ENCODE measurements at places on chromosomes 3 and 15.

DNA sequence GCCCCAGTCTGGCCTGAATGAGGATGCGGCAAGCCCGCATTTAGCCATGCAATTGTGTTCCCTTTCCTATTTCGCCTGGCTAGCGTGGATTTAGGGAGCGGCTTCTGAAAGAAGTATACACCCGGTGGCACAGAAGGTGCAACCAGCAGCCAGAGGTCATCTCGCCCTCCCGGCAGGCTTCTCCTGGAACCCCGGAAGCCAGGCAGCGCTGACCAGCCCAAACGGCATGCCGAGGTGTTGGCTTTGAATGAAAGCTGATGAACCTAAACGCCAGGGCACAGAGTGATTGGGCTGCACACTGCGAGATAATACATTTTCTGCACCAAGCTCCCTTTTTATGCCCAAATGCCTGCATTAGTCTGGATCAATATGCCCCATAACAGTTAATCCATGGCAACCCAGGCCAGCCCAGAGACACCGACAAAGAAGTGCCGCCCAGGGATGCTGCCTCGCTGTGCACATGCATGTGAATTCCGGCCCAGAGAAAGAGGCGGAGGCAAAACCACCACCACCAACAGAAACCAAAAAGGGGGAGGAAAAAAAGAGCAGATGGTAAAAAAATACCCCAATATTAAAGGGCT, 1.4 kb downstream of the SRGAP3 start:
- no peak for DNase-seq

DNA sequence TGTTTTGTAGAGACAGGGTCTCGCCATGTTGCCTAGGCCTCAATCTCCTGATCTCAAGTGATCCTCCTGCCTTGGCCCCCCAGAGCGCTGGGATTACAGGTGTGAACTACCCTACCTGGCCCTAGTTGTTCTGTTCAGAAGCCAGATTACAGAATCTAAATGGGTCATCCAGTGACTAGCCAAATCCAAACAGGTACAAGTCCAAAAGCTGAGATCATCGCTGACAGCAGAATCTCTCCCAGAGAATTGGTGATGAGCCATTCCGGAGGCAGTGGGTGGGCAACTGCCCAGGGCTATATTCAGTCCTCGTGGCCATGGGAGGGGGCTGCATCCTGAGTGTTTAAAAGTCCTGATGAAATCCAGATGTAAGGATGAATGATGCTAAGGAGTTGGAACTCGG, 47.5 kb upstream of the SEMA4B start:
- DNase-seq = no peak

- DNase-seq = no peak
Measured at GRCh38 chr3:32089476-32089875, 16.9 kb upstream of the GPD1L start.

GRCh38 chr15:25368850-25369249, 70.0 kb downstream of the UBE3A start:
- DNase-seq = no peak

GRCh38 chr15:40092256-40092978, 16.3 kb downstream of the BMF start:
- DNase-seq = no peak

DNA sequence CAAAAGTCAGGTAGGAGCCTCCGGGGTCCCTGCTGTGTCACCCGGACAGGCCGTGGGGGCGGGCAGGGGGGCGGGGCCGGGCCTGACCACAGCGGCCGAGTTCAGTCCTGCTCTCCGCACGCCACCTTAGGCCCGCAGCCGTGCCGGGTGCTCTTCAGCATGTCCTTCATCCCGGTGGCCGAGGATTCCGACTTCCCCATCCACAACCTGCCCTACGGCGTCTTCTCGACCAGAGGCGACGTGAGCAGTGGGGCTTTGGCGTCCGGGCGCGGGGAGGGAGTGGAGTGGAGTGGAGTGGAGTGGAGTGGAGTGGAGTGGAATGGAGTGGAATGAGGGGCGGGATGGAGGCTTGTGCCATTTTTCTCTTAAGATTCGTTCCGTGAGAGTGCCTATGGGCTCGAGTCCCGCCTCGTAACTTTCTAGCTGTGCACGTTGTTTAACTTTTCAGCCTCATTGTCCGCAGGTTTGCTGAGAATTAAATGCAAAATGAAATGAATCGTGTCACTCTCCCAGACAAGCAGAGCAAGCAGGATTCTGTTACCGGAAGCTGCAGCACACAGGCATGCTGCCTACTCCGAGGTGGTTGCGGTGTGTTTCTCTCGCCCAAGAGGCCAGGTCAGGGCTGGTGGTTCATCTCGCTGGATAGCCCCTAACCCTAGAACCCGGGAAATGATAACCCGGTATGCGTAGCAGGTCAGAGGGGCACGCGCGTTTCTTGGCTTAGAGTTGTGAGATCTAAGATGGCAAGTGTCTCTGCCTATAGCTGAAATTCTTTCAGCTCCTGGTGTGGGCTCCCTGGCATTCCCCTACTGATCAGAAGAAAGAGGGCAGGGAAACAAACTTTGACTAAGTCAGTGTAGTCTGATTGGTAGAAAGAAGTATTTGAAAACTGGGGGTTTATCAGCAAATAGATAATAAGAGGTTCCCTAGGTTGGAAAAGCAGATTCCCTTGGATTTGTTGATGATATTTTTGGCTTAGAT, at the start of gene FAH:
TSS of gene FAH (plus strand) at position 104 of the 981 bp plus-strand sequence. CDS start at position 160, 56 bp downstream.
- DNase-seq = no peak

DNA sequence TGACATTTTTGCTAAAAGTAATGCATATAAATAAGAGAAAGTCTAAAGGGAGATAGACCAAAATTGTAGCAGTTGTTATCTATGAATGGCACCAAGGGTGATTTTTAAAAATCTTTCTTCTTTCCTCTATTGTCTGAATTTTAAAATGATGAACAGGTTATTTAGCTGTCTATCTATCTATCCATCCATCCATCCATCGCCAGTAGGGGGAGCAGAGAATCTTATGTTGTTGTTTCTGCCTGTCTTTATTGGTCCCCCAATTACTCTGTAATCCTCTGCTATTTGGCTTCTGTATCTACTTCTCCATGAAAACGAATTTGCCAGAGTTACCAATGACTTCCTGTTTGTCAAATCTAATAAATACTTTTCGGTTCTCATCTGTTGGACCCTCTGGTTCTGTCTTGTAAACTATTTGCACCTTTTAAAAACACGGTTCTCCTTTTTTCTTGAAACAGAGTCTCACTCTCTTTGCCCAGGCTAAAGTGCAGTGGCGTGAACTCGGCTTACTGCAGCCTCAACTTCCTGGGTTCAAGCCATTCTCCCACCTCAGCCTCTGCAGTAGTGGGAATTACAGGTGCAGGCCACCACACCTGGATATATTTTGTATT, 86.0 kb downstream of the ECT2 start:
- no peak for DNase-seq

DNA sequence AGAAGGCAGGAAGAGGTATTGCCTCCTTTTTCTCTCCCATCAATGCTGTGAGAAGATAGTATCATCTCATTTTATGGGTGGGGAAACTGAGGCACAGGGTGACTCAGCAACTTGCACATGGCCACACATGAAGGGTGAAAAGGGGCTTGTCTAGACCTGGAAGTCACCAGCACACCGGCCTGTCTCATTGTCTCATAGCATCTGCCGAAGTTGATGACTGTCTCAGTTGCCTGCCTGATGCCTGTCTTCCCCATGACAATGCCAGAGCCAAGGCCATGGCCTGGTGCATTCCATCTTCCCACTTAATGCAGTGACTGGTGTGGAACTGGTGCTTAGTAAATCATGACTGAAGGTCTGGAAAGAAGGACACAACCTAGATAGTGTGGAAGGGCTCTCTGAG, 27.9 kb upstream of the PRR23E start:
- no peak for DNase-seq

DNA sequence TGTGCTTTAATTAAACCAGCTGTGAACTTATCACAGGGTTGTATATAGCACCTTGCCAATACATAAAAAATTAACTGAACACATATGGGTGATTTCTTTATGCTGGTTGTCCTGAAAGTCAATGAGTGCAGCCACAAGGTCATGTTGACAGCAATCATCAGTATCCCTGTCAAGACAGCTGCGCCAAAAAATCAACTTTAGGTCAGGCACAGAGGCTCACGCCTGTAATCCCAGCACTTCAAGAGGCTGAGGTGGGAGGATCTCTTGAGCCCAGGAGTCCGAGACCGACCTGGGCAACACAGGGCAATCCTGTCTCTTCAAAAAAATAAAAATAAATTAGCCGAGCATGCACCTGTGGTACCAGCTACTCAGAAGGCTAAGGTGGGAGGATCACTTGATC, 707.3 kb downstream of the SI start:
- no peak for DNase-seq

DNA sequence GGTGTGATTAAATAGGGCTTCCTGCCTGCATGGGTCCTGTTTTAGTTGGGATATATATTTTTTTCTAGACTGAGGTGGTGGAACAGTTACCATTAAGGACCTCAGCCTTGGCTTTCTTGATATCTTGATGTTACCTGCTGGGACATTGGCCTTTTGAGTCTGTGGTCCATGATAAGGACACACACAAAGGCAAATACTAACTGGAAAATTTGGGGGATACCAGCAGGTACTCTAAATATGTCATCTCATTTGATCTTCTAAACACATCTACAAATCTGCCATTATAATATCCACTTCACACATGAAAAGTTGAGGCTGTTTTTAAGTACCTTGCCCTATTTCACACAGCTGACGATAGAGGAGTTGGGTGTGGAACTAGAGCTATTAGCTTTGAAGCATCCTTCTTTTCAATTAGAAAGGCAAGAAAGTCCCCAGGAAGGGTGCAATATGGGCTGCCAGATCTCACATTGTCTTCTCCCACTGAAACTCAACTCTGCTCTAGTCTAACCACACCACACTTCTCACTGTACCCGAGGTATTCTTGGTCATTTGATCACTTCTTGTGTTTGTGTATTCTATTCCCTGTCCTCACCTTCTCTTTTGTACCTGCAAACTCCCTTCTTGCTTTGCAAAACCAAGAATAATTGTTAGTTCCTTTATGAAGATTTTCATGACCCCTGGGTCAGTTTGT, 288.3 kb upstream of the ICE2 start:
- DNase-seq = no peak

GRCh38 chr3:53129344-53129743, 891 bp downstream of the RFT1 start:
- no peak for DNase-seq

- DNase-seq = no peak
Measured at GRCh38 chr3:66260431-66260830, 39.6 kb downstream of the SLC25A26 start.

- no peak for DNase-seq
Measured at GRCh38 chr3:153595186-153595815, 433.3 kb downstream of the RAP2B start.

DNA sequence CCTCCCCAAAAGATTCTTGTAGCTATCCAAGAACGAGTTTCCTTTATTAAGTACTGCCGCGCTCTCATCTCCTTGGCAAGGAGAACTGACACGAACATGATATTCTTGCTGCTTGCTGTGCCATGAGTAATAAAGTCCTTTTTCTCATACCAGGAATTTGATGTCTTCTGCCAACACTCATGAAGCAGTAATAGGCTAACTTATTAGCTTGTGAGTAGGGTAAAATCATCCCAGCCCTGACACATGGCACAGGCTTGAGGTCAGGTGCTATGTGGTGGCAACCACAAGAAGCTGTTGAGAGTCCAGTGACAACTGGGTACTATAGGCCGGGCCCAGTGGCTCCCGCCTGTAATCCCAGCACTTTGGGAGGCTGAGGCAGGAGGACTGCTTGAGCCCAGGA, 22.7 kb upstream of the UBXN7 start:
- DNase-seq = no peak

- no peak for DNase-seq
Measured at GRCh38 chr3:164732166-164732565, 346.1 kb downstream of the SI start.

Data from breast epithelium (tissue), 4 donors.